ENCODE measurements at places on chromosomes 16 and 17.

DNA sequence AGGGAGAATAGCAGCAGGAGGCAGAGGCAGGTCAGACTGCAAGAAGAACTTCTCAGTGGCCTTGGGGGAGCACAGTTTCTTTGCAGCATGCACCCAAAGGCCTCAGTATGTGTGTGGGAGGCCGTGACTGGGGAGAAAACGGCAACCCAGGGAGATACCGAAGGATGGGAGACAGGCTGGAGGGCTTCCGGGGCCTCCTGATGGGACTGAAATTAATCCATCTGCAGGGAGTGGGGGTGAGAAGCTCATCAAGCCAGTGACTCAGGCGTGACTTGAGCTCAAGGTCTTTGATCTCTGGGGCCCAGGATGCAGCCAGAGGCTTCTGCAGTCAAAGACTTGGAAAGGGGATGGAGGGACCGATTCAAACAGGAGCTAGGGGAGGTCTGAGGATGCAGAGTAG is 5.1 kb upstream of the C17orf113 start:
- DNase-seq: no peak

GRCh38 chr17:10727192-10727591 is 2.6 kb downstream of the TMEM220 start:
- no peak for DNase-seq

DNA sequence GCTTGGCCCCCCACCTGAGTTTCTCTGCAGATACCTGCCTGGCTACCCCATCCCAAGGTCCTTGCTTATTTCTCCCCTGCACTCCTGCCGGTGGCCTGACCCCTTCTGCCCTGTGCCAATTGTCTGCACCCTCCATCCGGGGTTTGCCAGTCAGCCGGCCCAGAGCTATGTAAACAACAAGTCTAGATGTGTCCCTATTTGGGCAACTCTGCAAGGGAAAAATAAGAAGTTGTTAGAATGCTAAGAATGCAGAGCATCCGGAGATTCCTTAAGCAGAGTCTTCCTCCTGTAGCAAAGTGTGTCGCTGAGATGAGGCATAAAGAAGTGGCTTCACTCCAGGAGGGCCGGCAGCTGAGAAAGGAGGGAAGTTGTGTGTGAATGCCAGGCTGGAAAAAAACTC is 46.6 kb downstream of the RGS9 start:
- DNase-seq: no peak

- no peak for DNase-seq
Observed at GRCh38 chr17:76388966-76389888, 4.8 kb downstream of the SPHK1 start.

DNA sequence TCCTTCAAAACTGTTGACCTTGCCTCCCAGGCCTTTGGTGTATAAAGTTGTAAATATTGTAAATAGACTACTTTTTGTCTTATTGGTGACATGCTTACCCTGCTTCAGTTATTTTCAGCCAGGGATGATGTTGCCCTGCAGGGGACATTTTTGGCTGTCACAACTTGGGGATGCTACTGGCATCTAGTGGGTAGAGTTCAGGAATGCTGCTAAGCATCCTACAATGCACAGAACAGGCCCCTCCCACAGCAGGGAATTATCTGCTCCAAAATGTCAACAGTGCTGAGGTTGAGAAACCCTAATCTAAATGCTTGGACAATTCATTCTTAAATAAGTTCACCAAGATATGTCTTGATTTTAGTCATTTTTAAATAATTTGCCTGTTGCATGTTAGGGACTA is 459.8 kb downstream of the PMP22 start:
- DNase-seq: no peak

GRCh38 chr16:85266857-85267256 is 154.6 kb upstream of the CIBAR2 start:
- DNase-seq: no peak

- DNase-seq: no peak
Observed at GRCh38 chr17:48636177-48637018, 10.2 kb upstream of the HOXB9 start.

DNA sequence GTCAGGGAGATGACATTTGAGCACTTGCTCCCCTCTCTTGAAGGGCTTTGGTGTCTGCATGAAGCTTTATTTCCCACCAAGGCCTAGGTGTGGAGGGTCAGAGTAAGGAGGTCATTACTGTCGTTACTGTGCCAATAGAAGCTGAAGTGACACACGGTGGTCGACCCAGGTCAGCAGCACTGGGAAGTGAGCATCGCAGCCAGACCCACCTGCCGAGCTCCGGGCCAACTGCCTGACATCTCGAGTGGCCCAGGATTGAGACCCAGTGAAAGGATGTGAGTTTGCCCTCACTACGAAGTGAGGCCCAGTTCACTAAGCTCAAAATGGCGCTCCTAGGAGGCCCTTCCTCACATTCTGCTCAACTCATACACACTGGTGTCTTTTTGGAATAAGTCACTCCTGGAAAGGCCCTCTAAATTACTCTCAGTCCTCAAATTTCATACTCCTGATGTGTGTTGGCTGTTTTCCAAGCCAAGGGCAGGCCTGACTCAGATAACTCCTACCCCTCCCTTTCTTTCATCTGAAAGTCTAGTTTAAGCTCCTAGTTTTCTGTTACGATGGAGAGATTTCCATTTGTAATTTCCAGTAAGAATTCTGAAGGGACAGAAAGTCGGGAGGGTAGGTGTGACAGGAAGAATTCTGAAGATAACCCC is 200.4 kb downstream of the LGALS9B start:
- peak; percentile 40 for DNase-seq

DNA sequence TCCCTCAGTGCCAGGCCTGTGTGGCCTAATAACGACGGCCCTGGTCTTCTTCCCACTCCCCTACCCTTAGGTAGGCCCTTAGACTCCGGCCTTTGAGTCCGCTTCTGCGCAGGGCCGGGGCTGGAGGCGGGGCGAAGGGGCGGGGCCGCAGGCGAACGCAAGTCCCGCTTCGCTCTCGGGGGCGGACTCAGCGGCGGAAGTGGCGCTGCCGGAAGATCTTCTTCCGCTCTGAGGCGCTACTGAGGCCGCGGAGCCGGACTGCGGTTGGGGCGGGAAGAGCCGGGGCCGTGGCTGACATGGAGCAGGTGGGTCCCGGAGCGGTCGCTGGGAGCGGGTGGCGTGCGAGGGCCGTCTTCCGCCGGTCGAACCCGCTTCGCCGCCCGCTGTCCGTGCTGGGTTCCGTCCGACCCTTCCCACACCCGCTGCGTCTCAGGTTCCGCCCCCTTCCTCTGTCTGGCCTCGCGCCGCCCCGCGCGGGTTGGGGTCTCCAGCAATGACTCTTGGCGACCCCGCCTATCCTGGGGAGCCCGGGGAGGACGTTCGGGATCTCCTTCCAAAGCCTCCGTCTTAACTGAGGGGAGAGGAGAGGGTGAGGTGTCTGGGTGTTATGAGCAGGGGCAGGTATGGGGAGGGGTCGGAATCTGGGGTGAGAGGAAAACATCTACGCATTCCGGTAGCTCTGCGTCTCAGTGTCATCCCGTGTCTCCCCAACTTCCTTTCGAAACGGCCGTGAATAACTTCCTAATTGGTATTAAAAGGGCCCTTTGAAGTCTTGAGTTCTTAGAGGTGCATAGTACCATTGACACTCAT is at the start of gene STARD3:
STARD3 (plus strand) TSS at position 218 of the 810 bp plus-strand sequence. CDS start 16,388 bp downstream, outside the sequence.
- DNase-seq: peak; percentile 34

GRCh38 chr16:13390093-13390985 is 488.9 kb downstream of the SHISA9 start:
- no peak for DNase-seq

GRCh38 chr16:5175266-5175665 is 77.7 kb upstream of the EEF2KMT start:
- no peak for DNase-seq

- no peak for DNase-seq
Observed at GRCh38 chr16:9297437-9298113, 206.1 kb downstream of the HAPSTR1 start.

GRCh38 chr16:11088831-11089230 is 144.5 kb downstream of the CLEC16A start:
- DNase-seq: no peak

DNA sequence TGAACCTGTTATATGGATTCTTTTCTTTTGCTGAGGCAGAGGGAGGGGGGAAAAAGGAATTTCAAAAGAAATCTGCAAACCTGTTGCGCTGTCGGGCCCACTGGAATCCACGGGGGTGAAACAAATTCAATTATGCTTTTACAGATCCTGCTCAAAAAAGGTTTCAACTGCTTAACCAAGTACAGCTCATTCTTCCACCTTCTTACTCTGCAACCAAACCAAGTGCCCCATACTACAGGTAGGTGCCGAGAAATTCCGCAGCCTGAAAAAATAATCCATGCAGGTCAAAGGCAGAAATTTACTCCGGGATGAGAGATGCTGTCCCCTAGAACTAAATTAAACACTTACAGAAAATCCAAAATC is 416 bp downstream of the RNF43 start:
- DNase-seq: no peak

- DNase-seq: no peak
Observed at GRCh38 chr16:371515-372301, 1.4 kb upstream of the MRPL28 start.

DNA sequence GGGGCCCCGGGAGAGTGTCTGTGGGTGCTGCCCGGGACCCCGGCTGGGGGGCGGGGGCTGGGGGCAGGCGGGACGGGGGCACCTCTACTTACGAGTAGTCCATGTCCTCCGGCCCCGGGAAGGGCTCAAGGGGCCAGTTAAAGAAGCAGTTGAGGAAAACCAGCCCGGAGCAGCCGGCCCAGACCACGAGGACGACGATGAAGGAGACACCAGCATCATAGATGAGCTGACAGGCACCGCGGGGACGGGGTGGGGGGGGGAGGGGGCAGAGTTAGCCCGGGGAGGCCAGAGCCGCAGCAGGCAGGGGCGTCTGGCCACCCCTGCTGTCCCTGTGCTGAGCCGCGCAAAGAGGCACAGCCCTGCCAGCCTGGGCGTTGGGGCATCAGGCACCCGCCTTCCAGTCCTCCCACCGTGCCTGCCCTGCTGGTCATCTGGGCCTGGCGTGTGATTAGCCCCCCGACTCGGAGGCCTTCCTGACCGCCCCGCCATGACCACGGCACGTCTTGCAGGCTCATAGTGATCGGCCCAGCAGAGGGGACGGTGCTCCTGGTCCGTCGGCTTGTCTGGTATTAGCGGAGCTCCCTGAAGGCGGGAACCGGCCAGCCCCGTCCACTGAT is 29.0 kb upstream of the PITPNA start:
- no peak for DNase-seq

DNA sequence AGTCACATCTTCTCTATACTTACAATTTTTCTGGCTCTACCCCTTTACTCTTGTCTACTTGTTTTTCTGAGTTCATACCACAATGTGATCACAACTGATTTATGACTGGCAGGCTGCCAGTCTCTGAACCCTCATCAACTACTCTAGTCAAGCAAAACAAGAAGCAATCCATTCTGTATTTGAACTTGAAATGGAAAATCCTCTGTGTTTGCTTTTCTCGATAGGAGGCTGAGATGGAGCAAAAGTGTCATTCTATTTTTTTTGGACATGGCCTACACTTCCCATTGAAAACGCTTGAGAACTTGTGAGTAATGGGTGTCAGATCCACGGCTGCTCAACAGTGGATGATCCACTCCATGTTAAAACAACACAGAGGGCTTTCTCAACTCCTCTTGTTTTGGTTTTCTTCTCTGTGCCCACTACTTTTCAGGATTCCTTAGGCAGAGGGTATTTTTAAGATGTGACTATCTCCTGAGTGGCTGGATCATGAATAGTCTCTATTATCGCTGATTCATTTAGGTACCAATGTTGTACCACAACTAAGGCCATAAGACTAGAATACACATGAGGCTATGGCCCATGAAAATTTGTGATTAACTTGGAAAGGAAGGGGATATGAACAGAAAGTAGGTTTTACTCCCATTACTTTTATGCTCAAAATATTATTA is 11.7 kb downstream of the TMEM100 start:
- no peak for DNase-seq

GRCh38 chr16:58121132-58121531 is 8.0 kb downstream of the CFAP20 start:
- DNase-seq: no peak

DNA sequence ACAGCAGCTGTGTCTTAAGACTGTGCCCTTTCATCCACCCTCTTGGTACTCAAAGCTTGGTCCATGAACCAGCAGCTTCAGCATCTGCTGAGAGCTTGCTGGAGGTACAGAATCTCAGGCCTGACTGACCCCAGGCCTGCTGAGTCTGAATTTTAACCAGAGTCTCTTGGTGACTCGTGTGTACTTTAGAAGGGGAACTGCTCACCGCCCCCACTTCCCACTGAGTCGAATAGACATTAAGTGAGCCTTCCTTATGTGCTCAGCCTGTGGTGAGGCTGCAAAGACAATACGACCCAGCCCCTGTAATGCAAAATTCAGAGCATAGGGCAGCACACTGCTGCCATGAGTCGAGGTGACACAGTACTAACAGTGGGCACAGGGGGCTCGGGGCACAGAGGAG is 662.8 kb downstream of the WWOX start:
- DNase-seq: no peak

- no peak for DNase-seq
Observed at GRCh38 chr16:79559532-79559931, 41.0 kb downstream of the MAF start.

DNA sequence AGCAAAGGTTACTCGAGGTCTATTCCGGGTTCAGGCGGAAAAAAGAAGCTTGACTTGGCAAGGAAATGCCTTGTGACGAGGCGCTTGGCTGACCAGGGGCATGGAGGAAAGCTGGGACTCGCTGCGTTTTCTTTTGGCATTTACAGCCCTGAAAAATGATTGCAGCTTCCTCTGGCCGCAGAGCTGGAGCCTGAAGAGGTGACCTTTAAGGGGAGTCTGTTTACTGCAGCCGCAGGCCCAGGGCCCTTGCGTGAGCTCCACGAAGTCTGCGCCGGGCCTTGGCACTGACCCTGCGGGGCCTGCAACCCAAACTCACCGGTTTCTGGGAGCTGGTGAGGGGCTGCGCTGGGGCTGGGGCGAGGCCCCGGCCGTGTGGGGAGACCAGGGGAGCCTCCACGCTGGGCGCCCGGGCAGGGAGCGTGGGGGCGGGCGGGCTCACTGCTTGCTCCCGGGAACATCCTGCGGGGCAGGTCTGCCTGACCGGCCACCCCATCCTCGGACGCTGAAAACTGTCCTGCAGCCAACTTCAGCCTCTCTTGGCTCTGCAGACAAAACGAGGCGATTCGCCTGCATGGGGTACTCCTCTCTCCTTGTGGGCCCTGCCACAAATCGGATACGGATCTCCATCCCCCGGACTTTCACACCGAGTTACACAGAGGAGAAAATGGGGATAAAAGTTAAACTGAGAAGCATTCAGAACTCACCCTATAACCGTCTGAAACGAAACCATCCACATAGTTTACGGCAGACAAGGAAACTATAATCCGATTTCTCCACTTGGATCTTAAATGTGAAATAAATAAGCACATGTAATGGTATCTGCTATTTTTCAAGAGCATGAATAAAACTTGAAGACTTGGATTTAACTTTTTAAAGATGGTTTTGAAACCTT is 206.3 kb upstream of the FOXF1 start:
- DNase-seq: no peak
